ENCODE measurements at places on chromosomes 4 and X. TPM values are rescaled to one million over a fixed set of nuclear protein-coding genes. Genes with fewer than 3 reads are reported as not detected.

DNA sequence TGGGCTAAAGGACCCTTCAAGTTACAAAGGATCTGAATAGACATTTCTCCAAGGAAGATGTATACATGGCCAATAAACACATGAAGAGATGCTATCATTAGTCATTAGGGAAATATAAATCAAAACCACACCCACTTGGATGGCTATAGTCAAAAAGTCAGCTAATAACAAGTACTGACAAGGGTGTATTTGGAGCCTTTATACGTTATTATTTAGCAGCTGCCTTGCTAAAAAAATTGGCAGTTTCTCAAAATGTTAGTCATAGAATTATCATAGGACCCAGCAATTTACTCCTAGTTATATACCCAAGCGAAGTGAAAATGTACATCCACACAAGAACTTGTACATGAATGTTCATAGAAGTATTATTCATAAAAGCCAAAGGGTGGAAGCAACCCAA is 112.7 kb upstream of the DUSP21 start:
- DNase-seq: peak; percentile 20

GRCh38 chrX:362937-363620 is 23.6 kb downstream of the PPP2R3B start:
- DNase-seq: no peak

DNA sequence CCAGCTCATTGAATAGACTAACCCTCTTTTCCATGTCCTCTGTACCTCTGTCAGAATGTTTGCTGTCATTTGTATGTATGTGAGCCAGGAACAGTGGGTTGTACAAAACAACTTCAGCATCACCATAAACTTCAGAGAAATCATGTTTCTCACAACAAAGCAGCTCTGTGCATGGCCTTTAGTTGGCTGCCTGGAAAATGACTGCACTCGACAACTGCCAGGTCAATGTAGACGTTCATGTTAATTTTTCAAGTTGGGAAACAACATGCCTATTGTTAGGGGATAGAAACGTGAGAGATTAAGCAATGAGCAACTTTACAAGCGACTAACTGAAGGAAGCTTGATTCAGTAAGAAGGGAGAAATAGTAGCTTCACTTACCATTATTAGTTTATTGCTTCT is 17.9 kb upstream of the CXCL11 start:
- DNase-seq: no peak

DNA sequence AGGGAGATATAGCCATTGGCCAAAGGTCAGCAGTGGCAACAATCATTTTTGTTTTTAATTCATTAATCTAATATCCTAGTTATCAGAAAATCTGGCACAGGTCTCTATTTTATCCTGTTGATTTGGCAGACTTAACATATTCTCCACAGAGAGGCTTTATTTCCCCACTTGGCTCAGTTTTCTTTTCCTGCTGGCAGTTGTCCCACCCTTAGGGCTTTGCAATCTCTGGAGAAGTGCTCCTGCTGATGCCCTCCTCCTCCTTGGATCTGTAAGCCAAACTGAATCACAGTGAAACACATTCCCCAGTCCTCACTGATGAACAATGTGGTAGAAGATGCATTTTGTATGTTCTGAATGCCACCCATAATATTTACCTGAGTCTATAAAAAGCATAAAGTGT is 889.7 kb downstream of the PDHA2 start:
- DNase-seq: no peak

DNA sequence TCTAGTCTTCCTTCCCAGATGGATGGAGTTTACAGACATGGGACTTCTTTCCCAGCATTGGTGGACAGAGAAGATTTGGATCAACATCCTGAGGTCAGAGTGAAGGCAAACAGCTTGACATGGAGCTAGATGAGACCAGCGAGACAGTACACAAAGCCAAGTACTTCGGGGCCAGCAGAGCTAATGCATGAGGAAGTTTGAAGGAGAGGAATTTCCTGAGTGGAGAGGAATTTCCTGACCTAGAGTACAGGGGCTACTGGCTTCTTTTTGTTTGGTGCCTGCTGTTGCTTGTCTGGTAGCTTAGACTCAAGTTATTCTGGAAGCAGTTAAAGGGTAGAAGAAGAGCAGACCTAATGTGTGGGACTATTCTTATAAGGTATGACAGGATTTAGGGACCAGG is 69.1 kb upstream of the EOLA2 start:
- DNase-seq: no peak

DNA sequence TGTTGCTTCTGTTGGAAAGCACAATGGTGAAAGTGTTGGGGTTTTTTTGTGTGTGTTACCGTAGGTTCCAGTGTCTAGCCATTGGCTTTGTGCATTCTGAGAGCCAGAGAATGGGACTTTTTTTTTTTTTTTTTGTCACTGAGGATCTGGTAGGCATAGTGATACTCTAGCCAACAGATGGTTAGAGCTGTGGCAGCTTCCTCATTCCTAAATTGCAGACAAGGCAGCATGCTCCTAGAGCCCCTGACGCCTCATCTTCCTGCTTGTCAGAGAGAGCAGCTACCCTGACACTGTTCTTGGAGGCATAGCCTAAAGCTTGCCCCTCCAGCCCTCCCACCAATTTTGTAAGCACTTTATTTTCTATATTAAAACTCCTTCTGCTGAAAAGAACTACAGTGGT is 27.0 kb downstream of the ARHGEF9 start:
- no peak for DNase-seq

DNA sequence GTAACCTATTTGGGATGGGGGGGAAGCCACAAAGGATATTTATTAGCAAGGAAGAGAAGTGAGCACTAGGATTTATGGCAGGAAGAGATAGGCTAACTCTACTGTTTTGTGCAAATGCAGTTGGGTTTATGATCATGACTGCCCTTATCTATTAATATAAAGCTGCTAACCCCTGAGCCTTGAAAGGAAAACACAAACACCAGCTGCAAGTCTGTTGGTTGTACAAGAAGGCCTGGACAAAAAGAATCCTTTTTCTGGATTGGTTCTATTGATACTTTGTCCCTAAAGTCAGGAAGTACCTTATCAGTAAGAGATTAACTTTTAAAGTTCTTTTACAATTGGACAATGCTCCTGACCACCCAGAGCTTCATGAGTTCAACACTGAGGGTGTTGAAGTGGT is 188.8 kb downstream of the LRBA start:
- DNase-seq: no peak

DNA sequence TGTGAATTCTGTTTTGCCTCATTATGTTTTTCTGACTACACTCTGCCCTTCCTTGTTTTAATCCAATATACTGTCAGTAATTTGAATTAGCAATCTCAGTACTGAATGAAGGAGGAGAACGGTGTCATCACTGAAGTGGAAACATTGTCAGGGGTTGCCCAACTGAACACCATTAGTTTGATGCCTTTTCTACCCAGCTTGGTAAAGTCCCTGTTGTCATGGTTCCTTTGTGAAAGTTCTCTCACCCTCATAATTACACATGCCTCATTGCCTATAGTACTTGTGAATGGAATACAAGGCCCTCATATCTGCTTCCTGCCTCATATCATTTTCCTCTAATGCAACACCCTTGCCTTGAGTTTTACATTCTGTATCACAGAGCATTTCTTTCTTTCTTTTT is 76.9 kb downstream of the RRAGB start:
- no peak for DNase-seq

STBD1 gene
- total RNA-seq: 13.9 TPM

- no peak for DNase-seq
Measured at GRCh38 chr4:57639561-57640382, 529.6 kb upstream of the IGFBP7 start.

ANXA10 gene
- 0.34 TPM for total RNA-seq

DNA sequence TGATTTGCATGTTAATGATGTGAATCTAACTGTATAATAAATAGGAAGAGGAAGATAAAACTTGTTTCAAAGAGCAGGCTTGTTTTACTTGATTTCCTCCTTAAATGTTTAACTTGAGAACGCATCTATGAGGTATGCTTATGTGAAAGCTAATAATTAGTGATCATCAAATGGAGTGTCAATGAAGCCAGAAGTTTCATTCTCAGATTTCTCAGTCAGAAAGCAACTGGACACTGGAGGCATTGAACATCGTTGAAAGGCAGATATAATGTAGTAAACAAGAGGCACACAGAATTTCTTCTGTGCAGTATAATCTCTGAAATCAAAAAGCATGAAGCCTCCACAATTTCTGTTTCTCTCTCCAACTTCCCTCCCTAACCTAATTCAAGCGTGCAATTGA is 672.9 kb downstream of the ADGRL3 start:
- no peak for DNase-seq

CFAP99 gene
- total RNA-seq: not detected

LRP2BP gene
- total RNA-seq: 0.45 TPM

DNA sequence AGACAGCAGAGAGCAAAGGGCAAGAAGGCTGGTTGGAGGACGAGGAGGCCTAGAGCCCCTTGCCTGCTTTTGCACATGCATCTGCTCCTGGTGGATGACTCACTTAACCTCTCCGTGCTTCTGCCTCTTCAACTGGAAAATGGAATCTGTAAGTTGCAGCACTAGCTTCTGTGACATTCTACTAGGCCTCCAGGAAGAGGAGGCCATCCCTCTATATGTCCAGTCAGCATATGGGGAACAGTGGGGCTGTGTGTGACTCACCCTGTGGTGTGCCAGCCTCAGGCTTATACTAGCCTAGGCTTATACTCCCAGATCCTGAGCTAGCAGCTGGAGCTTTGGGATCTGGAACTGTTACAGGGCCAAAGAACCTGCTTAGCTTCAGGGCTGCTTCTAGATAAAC is 36.0 kb downstream of the RTL9 start:
- DNase-seq: peak; percentile 87

- DNase-seq: no peak
Measured at GRCh38 chr4:13567125-13567524, 22.8 kb upstream of the NKX3-2 start.

- peak; percentile 88 for DNase-seq
Measured at GRCh38 chr4:87220094-87220822, at the start of gene KLHL8. Gene KLHL8 (minus strand): TSS chr4:87220618. CDS start chr4:87195539, 25,079 bp downstream.

DNA sequence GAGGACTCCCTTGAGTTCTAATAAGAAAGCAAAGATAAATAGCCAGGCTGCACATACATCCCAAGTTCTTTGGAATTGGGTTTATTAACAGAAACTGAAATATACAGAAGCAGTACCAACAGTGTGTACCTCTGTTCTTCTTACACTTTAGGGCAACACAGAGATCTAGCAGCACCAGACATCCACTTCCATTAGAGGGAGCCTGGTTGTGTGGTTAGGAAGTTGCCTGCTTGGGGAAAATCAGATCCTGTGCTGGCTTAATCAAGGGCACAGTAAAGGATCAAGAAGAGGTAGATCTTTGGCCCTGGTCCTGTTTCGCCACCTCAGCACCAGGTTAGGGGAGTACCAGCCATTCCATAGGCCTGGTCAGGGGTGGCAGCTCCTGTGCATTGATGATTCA is 231.1 kb upstream of the ARHGAP24 start:
- peak; percentile 7 for DNase-seq

GRCh38 chr4:15109600-15109999 is 107.3 kb downstream of the CPEB2 start:
- no peak for DNase-seq

PAGE2B gene
- total RNA-seq: not detected
